ENCODE measurements at places on chromosomes 12 and 14.

DNA sequence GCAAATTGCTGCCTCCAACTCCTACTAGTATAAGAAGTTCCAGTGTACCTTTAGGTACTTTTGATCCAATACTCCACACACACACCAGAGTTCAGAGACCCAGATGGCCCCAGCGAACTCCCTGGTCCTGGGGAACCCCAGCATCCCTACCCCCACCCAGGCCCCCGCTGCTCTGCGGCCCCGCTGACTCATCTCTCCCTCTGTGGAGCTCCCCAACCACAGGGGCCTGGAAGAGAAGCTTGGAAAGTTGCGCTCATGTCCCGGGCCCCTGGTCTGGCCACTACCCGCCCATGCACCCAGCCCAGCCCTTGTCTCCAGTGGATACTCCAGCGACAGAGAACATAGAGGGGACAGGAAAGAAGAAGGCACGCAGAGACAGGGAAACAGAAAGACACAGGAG, 4.2 kb upstream of the SP7 start:
- DNase-seq: peak; percentile 8

GRCh38 chr12:65881348-65881961, 57.2 kb downstream of the HMGA2 start:
- no peak for DNase-seq

- no peak for DNase-seq
These were observed 249.5 kb upstream of the DCN start for GRCh38 chr12:91432089-91432488.

DNA sequence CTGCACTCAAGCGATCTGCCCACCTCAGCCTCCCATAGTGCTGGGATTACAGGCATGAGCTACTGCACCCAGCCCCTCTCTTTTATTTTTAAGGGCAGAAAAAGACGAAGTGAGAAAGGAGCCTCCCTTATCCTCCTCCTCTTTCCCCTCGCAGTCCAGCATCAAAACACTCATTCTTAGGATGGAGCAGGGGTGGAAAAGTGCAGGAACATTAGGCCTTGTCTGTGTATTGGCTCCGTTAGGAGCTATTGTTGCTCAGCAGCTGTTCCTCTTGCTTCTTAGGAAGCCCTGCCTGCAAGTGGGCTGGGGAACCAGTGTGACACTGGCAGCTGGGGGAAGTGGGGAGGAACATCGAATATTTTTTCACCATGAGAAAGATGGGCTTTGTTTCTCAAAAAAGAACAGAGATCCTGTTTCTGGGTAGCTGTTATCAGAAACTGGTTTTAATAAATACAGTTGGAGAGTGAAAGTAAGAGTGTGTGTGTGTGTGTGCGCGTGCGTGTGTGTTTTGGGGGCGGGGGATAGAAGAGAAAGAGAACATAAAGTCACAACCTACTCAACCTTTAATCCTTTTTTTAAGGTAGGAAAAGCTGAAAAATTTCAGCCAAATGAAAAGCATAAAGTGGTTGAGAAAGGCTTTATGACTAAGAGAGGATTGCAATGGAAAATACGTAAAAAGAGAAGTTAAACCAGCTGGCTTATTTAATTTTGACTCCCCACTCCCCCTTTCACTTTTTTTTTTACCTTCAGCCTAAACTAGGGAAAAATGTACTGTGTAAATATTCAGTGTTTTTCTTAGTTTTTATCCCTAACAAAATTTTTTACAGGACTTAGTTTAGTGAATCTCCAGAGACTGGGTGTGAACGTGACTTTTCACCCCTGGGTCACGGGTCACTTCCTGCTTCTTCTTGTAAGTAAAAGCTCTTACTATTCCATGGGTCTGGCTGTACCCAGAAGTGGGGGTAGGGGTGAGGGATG, 197.2 kb upstream of the PLEKHG7 start:
- peak; percentile 26 for DNase-seq

DNA sequence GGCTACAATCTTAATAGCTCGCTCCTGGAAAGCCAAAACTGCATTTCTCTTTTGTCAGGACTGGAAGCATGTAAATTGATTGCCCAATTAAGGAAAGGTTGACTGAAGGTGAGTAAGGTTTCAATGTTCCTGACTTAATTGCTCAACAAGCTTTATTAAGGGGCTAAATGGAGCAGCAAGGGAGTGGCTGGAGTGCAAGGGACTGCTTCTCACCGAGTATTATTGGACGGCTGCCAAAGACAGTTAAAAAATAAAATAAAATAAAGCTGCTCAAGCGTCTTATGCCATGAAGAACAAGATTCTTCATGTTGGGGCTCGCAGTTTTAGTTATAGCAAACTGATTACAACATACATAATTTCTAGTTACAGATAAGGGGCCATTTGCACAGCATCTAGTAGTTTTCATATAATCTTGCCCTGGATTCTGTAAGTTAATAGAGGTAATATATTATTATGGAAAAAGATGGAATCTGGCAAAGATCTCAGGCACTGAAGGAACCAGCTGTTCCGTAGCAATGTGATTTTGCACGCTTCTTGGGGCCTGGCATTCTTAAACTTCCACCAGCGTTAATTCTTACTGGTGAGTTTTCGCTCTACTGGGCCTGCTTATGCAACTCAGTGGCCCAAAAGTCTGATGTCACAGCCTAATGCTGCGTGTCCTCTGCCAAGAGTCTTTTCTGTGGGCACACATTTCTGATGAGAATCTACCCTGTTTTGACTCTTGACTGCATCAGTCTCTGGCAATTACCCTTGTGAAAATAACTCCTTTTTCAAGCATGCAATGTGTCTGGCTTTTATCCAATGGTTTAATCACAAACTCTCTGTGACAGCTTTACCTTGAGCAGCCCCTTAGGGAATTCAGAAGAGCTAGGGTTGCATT, 108.5 kb downstream of the SLC38A1 start:
- no peak for DNase-seq

DNA sequence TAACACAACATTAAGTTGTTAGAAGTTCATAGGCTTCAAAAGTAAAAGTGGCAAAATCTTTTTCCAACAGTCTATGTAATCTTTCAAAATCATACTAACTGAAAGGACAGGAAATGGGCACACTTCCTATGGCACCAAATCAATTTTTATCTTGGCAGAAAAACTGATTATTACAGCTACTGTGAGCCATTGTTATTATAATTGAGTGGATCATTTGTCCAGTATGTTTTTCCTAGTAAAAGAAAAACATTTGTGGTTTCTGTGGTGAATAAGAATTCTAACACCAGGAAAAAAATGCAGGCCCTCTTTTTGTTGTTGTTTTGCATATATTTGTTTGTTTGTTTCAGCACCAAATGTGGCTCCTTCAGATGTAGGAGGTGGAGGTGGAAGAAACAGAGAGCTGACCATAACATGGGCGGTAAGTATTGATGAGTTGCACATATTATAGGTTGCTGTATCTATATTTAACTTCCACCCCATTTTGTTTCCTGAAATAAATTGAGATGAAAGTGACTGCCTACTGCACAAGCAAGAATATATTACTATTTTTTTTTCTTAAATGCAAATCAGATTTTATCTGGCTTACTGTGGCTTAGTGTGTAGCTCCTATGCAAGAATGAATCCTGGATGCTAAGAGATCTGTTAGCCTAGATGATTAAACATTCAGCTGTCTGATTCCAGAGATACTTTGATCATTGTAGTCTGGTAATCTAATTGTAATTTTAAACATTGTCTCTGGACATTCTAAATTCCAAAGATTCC, 174.1 kb upstream of the PDZRN4 start:
- DNase-seq: no peak

DNA sequence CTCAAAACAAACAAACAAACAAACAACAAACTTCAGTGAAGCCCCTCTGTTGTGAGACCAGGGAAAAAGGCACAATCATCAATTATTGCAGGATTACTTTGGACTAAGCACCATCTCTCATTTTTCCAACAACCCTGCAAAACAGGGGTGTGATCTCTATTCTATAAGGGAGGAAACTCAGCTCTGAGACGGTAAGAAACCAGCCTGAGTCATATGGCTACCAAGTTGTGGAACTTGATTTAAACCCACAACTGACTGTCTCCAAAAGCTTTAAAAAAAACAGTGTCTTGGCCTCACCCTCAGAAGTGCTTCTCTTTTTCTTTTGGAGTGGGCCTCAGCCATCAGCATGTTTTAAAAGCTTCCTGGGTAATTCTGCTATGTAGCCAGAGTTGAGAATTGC, 49.8 kb downstream of the RIN3 start:
- peak; percentile 64 for DNase-seq

- DNase-seq: no peak
These were observed 178.1 kb downstream of the ADGRD1 start for GRCh38 chr12:131131808-131132117.

GRCh38 chr12:118763234-118763633, 218.1 kb upstream of the SRRM4 start:
- DNase-seq: no peak

DNA sequence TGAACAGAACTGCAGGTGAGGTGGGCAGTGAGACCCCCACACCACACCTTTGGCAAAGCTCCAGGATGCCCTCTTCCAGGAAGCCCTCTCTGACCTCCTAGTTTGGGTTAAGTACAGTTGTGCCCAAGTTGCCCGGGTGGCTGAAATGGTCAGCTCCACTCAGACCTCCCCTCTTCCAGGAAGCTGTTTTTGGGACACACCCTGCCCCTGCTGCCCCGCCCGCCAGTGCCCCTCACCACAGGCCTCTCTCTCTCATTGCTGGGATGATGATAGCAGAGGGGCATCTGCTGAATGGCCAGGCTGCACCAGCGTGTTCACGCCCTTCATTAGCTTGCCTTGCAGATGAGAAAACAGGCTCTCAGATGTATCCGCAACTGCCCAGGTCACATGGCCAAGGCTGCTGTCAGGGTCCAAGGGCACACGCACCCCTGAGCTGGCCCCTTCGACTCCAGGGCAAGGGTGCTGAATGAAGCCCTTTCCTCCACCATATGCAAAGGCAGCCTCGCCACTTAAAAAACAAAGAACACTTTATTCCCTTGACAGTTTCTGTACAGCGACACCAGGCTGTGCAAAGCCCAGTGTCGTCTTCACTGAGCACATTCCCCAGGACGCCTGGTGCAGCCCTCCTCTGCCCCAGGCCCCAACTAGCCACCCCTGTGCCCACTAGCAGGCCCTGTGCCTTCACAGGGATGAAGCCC, 15.5 kb downstream of the SLC25A29 start:
- DNase-seq: no peak

GRCh38 chr12:64826234-64826633, 1.8 kb downstream of the TBC1D30 start:
- peak; percentile 68 for DNase-seq
